EL (cell line): ENCODE measurements at places on chromosomes 13 and 19.

- peak; percentile 25 for DNase-seq
Observed at GRCh38 chr13:95588721-95589120, 36.2 kb downstream of the CLDN10 start.

DNA sequence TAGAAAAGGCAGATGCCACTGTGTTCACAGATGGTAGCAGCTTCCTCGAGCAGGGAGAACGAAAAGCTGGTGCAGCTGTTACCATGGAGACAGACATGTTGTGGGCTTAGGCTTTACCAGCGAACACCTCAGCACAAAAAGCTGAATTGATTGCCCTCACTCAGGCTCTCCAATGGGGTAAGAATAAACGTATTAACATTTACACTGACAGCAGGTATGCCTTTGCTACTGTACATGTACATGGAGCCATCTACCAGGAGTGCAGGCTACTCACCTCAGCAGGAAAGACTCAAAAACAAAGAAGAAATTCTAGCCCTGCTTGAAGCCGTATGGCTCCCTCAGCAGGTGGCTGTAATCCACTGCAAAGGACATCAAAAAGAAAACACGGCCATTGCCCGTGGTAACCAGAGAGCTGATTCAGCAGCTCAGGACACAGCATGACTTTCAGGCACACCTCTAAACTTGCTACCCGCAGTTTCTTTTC lies 197.7 kb downstream of the ZNF737 start:
- no peak for DNase-seq

- no peak for DNase-seq
Observed at GRCh38 chr13:31930901-31931522, 100.6 kb upstream of the FRY start.

DNA sequence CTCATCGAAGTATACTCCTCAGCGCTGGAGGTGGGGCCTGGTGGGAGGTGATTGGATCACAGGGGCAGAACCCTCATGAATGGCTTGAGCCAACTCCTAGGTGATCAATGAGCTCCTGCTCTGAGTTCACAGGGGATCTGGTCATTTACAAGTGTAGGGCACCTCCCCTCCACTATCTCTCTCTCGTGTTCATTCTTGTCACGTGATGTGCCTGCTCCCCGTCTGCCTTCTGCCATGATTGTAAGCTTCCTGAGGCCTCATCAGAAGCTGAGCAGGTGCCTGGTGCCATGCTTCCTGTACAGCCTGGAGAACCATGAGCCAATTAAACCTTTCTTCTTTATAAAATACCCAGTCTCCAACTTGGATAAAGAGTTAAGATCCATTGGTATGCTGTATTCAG lies 61.4 kb downstream of the NALCN start:
- no peak for DNase-seq

DNA sequence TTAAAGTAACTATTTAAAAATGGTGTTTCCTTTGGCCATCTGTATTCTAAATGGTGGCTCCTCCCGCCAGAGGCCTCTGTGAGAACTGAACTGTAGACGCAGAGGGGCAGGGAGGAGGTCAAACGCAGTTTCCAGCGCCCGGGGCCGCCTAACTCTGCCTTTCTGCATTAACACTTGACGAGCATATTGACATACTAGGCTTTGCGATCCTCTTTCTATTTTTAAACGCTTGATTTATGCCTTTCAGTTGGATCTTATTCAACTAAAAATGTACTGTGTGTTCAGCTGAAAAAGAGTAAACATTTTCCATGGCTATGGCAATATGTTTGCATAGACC lies 74.7 kb downstream of the SPACA7 start:
- DNase-seq, result no peak

GRCh38 chr13:94602467-94602866 lies 810 bp downstream of the GPR180 start:
- no peak for DNase-seq

GRCh38 chr13:38180670-38181069 lies 169.0 kb upstream of the UFM1 start:
- peak; percentile 7 for DNase-seq

DNA sequence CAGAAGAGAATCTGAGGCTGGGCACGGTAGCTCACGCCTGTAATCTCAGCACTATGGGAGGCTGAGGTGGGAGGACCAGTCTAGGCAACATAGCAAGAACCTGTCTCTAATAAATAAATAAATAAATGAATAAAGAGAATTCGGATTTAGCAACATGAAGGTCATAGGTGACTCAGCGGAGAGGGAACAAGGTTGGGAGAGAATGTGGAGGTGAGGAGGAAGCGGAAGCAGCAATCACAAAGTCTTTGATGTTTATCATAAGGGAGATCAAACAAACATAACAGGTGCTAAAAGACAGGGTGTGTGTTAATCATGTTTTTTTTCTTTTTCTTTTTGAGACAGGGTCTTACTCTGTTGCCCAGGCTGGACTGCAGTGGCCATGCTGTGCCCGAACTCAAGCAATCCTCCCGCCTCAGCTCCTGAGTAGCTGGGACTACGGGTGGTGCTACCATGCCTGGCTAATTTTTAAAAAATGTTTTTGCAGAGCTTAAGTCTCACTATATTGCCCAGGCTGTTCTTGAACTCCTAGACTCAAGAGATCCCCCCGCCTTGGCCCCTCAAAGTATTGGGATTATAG lies 16.3 kb downstream of the PBX4 start:
- DNase-seq, result no peak

- DNase-seq, result peak; percentile 39
Observed at GRCh38 chr19:2533686-2534422, 57.9 kb downstream of the GADD45B start.

DNA sequence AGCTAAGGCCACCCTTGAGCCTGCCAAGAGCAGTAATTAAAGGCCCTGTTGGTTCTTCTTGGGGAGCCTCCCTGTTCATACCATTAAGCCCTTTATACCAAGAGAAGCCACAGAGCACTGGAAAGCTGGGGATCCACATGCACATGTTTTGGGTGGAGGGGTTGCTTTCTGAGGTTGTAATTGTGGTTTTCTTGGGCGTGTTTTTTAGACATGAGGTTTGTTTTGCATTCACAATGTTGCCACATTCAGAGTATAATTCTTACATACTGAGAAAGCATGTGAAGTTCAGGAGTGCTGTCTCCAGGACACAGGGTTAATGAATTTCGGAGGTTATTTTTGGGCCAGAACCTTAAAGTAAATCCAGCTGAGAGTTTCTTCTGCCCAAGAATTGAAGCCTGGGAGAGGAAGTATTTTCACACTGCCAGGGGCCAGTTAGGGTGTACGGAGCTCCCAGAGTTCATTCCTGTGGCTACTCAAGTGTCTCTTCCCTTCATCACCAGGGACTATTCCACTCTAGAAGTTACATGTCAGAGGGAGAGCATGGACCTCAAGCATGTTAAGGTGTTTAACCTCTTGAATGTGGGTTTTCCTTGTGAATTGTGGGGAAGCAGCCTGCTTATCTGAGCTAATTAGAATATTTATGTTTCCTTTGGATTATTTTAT lies 37.0 kb downstream of the ZNF136 start:
- no peak for DNase-seq

DNA sequence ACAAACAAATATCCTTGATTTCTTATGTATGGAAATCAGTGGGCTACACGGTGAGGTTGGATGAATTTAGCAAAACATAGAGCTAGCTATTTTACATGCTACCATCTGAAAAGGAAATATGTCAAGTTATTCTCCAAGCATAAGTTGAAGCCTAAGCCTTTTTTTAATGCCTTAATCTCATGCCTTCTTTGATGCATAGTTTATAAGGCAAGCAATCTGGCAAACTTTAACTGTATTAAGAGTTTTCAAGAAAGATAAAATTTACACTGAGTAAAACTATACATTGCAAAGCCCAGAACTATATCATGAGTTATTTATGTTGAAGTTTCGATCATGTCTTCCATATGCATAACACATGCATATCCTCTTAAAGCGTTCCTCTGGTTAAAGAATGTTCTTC lies 85.0 kb upstream of the ATXN8OS start:
- DNase-seq, result no peak
